ENCODE measurements at places on chromosomes 12 and 14.

DNA sequence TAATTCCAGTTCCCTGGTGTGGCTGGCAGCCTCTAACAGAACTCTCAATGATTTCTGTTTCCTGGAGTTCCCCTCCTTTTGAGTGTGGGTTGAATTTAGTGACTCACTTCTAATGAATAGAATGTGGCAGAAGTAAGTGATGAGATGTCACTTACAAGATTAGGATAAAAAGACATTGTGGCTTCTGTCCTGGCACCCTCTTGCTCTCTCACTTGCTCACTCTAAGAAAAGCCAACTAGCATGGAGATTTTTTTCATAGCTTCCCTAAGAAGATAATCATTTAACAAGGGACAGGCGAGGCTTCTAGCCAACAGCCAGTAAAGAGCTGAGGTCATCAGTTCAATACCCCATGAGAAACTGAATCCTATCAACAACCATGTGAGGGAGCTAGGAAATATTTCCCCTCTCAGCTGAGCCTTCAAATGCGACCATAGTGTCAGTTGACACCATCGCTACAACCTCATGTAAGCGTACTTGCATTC lies 156.7 kb downstream of the TMTC3 start:
- no peak for DNase-seq

GRCh38 chr12:25251769-25252168 lies 1.0 kb upstream of the KRAS start:
- no peak for DNase-seq

GRCh38 chr14:94673781-94674231 lies 61.6 kb downstream of the SERPINA3 start:
- no peak for DNase-seq

DNA sequence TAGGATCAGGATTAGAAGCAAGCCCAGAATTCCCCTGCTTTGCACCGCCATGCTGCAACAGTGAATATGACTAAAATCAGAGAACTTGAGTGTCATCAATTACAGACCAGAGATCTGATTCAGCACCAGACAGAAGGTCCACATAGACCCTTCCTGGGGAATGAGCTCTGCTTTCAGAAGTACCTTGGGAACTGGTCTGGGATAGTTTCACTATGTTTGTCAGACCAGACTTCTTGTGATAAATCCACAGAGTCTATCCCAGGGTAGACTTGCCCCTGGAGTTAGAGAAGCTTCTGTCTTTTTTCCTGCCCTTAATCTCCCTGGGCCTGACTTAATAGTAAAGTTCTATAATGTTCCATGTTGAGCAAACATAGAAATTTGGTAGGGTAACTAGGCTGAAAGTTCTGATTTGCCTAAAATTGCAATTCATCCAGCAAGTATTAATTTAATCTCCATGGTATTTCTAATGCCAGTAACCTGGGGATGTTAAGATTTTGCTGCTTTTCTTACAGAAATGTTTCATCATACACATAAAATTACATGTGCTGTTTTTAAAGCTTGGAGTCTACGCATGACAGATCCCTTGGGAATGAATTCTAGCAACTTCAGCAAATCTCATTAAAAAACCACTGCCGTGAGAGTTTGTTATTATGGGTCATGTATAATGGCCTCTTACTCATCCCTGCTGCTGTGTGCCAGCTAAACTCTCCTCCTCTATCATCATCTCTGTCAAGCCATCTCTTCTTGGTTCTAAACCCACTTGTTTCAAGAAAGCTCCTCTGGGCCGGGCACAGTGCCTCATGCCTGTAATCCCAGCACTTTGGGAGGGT lies 61.3 kb upstream of the METAP2 start:
- DNase-seq, result no peak

DNA sequence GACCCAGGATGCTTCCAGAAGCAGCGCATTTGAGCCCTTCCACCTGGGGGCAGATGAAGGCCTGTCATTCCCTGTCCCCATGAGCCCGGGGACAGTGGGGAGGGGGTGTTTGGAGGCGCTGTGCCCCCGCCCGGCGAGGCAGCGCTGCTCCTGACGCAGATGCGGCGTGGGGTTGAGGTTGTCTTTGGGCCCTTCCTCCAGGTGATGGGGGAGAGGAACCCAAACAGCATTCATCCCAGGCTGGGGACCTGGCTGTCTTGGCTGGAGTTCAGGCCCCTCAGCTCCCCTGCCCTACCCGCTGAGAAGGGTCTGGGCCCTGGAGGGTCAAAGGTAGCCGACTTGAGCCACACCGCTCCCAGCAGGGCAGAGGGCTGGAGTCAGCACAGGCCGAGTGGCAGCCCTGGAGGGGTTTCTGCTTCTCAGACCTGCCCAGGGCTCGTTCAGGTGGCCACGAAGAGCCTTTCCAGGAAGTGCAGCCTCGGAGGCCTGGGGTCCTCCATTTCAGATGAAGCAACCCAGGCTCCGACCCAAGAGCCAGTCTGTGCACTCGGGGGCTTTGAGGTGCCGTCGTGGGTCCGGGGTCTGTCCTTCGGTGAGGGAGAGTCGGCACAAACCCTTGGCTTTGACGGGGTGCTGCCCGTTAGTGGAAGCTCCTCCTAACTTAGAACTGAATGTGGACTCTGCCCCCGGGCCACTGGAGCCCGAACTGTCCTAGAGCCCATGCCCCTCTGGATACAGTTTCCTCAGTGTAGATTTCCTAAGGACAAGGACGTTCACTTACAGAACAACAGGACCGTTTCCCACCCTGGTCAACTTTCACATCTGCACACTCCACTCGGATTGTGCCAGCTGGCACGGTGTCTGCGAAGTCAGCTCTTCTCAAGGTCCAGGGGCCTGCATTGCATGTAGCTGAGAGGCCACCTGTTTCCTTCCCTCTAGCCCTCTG lies 16.1 kb downstream of the ACADS start:
- DNase-seq, result no peak

DNA sequence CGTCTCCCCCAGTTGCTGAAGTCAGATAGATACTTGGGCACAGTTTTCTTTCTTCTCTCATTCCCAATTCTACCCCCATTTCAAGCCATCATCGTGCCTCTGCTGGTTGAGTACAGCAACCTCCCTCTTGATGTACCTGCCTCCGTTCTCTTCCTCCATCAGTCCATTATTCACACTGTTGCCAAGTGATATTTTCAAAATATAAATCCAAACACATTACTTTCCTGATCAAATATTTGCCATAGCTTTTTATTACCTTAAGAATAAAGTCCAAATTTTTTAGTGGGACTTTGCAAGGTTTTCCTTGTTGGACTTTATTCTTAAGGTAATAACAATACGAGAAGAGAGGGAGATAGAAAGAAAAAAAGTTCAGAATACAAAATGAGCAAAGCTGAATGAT lies 18.6 kb upstream of the SSPN start:
- DNase-seq, result no peak

- no peak for DNase-seq
Measured at GRCh38 chr12:110366321-110367142, 37.0 kb downstream of the ANAPC7 start.

DNA sequence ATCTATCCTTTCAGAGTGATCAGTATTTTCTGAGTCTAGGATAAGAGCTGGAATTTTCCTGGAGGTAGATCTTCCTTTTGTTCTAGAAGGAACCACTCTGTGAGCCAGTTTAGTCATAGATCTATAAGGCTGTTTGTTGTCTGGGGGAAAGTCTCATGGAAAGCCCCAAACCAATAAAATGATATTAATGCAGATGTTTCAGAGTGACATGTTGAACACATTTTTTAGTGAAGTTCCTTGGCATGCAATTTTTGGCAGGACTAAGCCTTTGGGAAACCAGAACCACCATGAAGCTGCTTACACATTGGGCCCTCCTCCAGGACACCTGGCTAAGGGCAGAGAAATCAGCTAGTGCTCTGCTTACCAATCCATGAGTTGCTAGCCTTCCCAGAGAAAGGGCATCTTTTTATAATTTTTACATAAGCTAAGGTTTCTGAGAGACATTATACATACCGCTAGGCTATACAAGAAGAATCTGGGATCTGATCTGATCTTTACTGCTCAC lies 101.5 kb upstream of the PCED1B start:
- DNase-seq, result no peak

DNA sequence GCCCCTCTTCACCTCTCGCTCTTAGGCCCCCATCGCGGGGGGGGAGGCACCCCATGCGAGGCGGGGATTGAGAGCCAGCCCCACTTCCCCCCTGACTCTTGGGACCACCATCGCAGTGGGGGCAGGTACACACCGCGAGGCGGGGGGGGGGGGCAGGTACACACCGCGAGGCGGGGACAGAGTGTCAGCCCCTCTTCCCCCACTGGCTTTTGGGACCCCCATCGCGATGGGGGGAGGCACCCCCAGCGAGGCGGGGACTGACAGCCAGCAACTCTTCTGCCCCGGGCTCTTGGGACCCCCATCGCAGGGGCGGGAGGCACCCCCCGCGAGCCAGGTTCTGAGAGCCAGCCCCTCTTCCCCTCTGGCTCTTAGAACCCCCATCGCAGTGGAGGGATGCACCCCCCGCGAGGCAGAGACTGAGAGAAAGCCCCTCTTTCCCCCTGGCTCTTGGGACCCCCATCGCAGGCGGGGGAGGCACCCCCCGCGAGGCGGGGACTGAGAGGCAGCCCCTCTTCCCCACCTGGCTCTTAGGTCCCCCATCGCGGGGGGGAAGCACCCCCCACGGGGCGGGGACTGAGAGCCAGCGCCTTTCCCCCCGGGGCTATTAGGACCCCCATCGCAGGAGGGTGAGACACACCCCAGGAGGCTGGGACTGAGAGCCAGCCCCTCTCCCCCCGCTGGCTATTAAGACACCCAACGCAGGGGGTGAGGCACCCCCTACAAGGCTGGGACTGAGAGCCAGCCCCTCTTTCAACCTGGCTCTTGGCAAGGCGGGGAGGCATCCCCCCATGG lies 196.5 kb upstream of the PZP start:
- DNase-seq, result peak; percentile 60

DNA sequence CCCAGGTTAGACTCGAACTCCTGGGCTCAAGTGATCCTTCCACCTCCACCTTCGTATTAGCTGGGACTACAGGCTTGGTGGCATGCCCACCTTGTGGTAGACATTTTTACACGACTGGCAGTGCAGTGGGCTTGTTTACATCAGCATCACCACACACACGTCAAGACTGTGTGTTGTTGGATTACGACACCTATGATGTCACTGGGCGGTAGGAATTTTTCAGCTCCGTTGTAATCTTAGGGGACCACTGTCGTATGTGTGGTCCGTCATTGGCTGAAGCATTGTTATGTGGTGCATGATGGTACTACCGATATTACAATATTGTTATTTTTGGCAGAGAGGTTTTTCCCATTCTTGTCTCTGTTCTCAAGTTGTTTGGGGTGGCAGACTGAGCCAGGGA lies 50.7 kb downstream of the TSPAN9 start:
- DNase-seq, result no peak

- no peak for DNase-seq
Measured at GRCh38 chr12:78886719-78887407, 22.3 kb downstream of the SYT1 start.

GRCh38 chr12:131105736-131106348 lies 152.1 kb downstream of the ADGRD1 start:
- peak; percentile 11 for DNase-seq

DNA sequence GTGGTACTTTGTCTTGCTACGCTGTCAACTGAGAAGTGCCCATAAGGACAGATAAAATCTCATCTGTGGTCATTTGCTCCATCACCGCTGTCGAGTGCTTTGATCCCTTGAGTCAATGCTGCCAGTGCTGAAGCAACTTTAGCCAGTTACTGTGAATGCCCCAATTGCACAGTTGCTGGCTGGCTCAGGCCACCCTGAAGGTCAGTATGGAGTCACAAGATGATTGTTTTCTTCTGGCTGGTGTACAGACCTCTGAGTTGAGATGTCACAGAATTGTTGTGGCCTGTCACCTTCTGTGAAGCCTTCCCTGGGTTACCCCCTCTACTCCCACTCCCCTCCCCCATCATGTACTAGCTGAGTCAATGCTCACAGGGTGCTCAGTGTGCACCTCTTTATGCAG lies 92.9 kb downstream of the PELI2 start:
- DNase-seq, result no peak

DNA sequence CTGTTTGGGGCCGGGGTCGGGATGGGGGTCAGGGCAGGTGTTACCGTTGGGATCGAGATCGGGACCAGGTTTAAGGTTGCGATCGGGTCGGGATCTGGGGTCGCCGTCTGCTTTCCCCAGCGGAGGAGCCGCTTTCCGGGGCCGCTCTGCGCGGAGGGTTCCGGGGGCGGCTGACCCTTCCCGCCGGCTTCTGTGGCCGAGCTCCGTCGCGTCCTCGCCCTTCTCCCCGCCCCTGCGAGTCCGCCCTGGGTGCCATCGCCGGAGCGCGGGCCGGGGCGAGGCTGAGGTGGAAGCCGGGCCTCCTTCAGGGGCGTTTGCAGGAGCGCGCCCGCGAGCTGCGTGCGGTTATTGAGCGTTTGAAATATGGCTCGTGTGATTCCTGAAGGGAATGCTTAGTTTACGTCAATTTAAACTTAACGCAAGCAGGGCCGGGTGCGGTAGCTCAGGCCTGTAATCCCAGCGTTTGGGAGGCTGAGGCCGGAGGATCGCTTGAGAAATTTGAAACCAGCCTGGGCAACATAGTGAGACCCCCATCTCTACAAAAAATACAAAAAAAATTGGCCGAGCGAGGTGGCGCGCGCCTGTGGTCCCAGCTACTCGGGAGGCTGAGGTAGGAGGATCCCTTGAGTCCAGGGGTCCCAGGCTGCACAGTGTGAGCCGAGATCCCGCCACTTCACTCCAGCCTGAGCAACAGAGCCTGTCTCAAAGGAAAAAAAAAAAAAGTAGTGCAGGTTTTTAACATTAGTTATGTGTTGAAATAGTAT lies 620 bp downstream of the PGAM5 start:
- peak; percentile 14 for DNase-seq

GRCh38 chr12:56759263-56759908 lies 3.7 kb upstream of the HSD17B6 start:
- DNase-seq, result no peak
